ENCODE measurements at places on chromosomes 1 and 21. TPM values are rescaled to one million over a fixed set of nuclear protein-coding genes. Genes with fewer than 3 reads are reported as not detected.

Gene TRIM45
- 2.3 TPM for total RNA-seq

Gene GUCA2B
- not detected for total RNA-seq

Gene KRTAP6-2
- total RNA-seq = not detected

Gene EXO1
- 15.6 TPM for total RNA-seq

Gene FCRL5
- not detected for total RNA-seq

Gene GPR25
- total RNA-seq = not detected

Gene SYTL1
- not detected for total RNA-seq

Gene FABP3
- total RNA-seq = 0.69 TPM
